Osteocyte (in vitro differentiated cells): ENCODE measurements at places on chromosomes 16 and 17. TPM values are rescaled to one million over a fixed set of nuclear protein-coding genes. Genes with fewer than 3 reads are reported as not detected.

DNA sequence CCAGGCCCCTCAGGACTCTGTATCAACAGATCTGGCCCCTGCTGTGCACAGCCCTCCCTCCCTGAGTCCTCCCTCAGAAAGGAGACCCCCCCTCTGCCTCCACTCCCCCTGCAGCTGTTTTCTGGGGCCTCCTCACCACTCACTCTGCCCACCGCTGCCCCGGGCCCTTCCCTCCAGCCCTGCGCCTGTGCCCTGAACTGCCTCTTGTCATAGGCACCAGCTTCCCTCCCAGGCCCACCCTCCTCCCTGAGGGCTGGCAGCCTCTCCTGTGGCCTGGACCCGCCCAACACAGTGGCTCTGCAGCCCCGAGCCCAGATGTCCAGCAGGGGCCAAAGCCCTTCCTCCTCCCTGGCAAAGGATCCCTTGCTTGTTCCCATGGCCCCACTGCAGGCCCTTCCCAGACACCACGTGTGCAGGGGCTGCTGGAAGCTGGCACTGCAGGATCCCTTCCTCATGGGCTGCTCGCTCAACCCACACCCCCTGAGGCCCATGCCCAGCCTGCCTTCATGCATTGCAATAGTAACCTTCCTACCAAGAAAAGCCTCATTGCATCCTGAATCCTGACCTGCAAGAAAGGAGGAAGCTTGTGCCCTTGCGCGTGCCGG lies 25.8 kb downstream of the GNPTG start:
- H3K4me3 ChIP-seq = no peak overlapping the region
- H3K27ac ChIP-seq = no peak overlapping the region
- no peak for DNase-seq
- H3K4me1 ChIP-seq = peaks cover 20% of the 10 kb centered on the region
- peaks cover 10% of the 10 kb centered on the region for H3K36me3 ChIP-seq

GRCh38 chr17:1730326-1731193 lies 6.1 kb downstream of the WDR81 start:
- no peak overlapping the region for H3K27ac ChIP-seq
- DNase-seq = peak; percentile 83
- peaks cover 8% of the 10 kb centered on the region for H3K36me3 ChIP-seq
- no peak overlapping the region for H3K4me3 ChIP-seq

DNA sequence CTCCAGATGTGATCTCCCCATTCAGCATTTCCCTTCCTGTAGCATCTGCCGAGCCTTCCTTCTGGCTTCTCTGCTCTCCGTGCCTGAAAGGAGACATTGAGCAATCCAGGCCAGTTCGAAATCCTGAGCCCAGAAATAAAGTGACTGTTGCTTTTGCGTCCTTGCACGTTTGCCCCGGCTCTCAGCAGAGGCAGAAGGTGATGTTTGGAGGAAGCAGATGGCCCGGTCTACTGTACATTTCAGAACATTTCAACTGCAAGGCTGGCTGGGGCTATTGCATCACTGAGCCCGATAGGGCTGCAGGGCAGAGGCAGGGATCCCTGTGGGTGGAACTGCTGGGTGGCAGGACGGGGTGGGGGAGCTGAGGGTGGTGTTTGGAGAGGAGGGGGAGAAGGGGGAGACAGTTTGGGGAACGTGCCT lies 29.4 kb downstream of the IRF8 start:
- no peak for DNase-seq
- no peaks in the 10 kb centered on the region for H3K36me3 ChIP-seq
- H3K4me3 ChIP-seq = no peak overlapping the region
- peaks cover 29% of the 10 kb centered on the region for H3K27me3 ChIP-seq
- no peak overlapping the region for H3K27ac ChIP-seq

GRCh38 chr16:11909653-11910545 lies 5.9 kb downstream of the GSPT1 start:
- peaks cover 50% of the 10 kb centered on the region for H3K4me1 ChIP-seq
- no peaks in the 10 kb centered on the region for H3K27me3 ChIP-seq
- H3K27ac ChIP-seq = peak overlapping the region; percentile 50

DNA sequence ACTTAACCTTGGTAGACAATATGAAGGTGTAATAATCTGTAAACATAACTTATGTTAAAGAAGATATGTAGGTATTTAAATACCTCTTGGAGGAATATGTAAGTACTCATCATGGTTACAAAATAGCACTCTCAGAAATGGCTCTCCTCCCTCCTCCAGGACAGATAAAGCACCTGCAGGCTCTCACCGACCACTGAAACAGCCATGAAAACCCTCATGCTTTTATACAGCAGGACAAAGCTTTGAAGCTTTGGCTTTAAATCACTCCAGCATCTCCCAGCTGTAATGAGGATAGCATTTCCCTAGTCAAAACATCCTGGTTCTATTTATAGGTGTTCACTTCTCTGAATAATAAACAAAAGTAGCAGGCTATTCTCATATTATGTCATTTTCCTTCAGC lies 69.1 kb upstream of the PMFBP1 start:
- no peak overlapping the region for H3K27ac ChIP-seq
- H3K36me3 ChIP-seq = peaks cover 2% of the 10 kb centered on the region
- H3K4me1 ChIP-seq = no peaks in the 10 kb centered on the region
- DNase-seq = no peak
- no peaks in the 10 kb centered on the region for H3K27me3 ChIP-seq
- no peak overlapping the region for H3K4me3 ChIP-seq

GRCh38 chr17:64174686-64175456 lies 44.9 kb upstream of the ERN1 start:
- DNase-seq = no peak
- peaks cover 58% of the 10 kb centered on the region for H3K36me3 ChIP-seq
- no peak overlapping the region for H3K4me3 ChIP-seq
- H3K27ac ChIP-seq = peak overlapping the region; percentile 84
- H3K4me1 ChIP-seq = peaks cover 17% of the 10 kb centered on the region
- H3K27me3 ChIP-seq = no peaks in the 10 kb centered on the region

GRCh38 chr16:48492133-48492532 lies 106.9 kb upstream of the SIAH1 start:
- peaks cover 29% of the 10 kb centered on the region for H3K4me1 ChIP-seq
- no peak for DNase-seq
- H3K4me3 ChIP-seq = no peak overlapping the region
- H3K27ac ChIP-seq = peak overlapping the region; percentile 74

DNA sequence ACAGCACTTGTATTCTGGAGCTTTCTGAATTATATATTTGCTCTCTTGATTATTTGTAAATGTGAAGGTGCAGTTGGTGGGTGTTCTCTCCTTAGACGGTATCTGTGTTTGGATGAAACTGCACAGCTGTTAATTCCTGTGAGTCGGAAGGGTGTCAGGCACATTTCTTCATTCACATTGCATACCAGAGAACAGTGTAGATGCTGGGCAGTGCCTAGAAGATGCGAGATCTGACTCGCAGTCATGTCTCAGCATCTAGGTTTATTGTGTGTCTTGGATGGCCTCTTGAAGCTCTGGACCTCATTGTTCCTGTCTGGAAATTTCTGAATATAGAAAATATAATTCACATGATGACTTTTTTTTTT lies 61.2 kb downstream of the CLEC16A start:
- H3K4me1 ChIP-seq = peaks cover 11% of the 10 kb centered on the region
- H3K4me3 ChIP-seq = no peak overlapping the region
- H3K36me3 ChIP-seq = peaks cover 21% of the 10 kb centered on the region
- H3K27me3 ChIP-seq = no peaks in the 10 kb centered on the region

- H3K4me1 ChIP-seq = peaks cover under 1% of the 10 kb centered on the region
- H3K27me3 ChIP-seq = no peaks in the 10 kb centered on the region
- no peak overlapping the region for H3K4me3 ChIP-seq
- H3K36me3 ChIP-seq = no peaks in the 10 kb centered on the region
These were observed 15.5 kb downstream of the MMP15 start for GRCh38 chr16:58040945-58041627.

DNA sequence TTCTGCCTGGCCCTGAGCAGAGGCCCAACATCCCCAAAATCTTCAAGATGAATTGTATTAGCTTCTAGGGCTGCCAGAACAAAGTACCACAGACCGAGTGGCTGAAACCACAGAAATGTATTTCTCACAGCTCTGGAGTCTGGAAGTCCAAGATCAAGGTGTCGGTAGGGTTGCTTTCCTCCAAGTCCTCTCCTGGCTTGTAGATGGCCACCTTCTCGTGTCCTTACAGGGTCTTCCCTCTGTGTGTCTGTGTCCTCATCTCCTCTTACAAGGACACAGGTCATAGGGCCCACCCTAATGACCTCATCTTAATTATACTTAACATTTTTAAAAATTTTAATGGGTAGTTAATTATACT lies 215.7 kb downstream of the NTN1 start:
- H3K27ac ChIP-seq = no peak overlapping the region
- H3K4me3 ChIP-seq = no peak overlapping the region
- no peaks in the 10 kb centered on the region for H3K27me3 ChIP-seq
- peaks cover 4% of the 10 kb centered on the region for H3K4me1 ChIP-seq
- H3K36me3 ChIP-seq = peaks cover 2% of the 10 kb centered on the region

GRCh38 chr16:68786685-68787418 lies 49.8 kb downstream of the CDH1 start:
- DNase-seq = no peak
- H3K27ac ChIP-seq = peak overlapping the region; percentile 7
- peaks cover 33% of the 10 kb centered on the region for H3K4me1 ChIP-seq
- H3K36me3 ChIP-seq = peaks cover 1% of the 10 kb centered on the region
- no peak overlapping the region for H3K4me3 ChIP-seq
- no peaks in the 10 kb centered on the region for H3K27me3 ChIP-seq

GRCh38 chr16:75443298-75443697 lies 10.0 kb upstream of the CFDP1 start:
- H3K4me1 ChIP-seq = peaks cover 9% of the 10 kb centered on the region
- no peak for DNase-seq

DNA sequence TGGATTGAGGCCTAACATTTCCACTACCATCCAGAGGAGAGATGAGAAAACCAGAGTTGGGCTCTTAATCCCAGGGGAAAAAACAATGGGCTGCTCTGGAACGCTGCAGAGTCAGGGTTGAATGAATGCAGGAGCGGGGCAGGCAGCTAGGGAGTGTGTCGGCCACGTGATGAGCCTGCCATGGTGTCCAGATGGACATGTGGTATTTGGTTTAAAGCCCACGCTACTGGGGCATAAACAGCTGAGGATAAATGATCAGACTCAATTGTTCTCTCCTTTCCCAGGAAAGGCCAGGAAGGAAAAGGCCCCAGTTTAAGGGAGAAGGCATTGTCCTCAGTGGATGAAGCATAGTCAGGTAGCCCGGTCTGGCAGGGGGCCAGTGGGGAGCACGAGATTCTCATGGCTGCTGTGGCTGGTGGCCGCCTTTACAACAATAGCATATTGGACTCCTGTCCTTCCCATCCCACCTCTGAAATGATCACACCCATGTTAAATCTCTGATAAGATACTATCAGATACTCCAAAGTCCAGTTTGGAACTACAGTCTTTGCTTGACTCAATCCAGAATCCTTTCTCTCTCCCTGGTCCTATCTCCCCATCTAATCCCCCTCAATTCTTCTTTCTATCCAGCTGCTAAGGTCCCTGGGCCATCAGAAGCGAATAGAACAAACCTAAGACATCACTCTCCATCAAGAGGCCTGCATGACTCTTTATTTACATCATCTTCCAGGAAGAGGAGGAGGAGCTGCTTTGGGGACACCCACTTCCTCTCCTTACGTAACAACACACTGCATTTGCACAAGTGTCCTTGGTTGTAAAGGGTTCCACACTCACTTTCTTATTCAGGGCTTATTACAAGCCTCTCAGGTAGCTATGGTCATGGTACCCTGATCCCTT lies 20.4 kb downstream of the CA4 start:
- no peak overlapping the region for H3K27ac ChIP-seq
- H3K27me3 ChIP-seq = peaks cover 7% of the 10 kb centered on the region
- no peak overlapping the region for H3K4me3 ChIP-seq
- H3K4me1 ChIP-seq = peaks cover 31% of the 10 kb centered on the region
- no peak for DNase-seq
- H3K36me3 ChIP-seq = peaks cover 2% of the 10 kb centered on the region

GRCh38 chr17:79361873-79362771 lies 248.7 kb downstream of the RBFOX3 start:
- no peaks in the 10 kb centered on the region for H3K36me3 ChIP-seq
- no peak overlapping the region for H3K27ac ChIP-seq
- H3K4me1 ChIP-seq = no peaks in the 10 kb centered on the region
- H3K27me3 ChIP-seq = peaks cover 41% of the 10 kb centered on the region
- DNase-seq = no peak

DNA sequence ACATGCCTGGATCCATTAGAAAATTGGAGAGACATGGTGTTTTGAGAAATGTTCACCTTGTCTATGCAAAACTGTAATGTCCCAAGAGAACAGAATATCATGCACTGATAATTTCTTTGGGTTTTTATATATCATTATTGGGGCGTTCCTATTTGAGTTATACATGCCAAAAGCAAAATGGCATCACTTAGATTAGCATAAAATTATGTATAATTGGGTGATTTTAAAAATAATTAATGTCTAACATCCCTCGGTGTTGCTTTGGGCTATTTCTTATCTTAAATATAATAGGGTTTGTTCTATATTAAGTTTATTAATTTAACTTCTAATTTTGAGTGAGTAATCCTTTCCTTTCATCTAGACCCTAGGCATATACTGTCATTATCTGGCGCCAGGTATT lies at the start of gene KRT28:
KRT28 (minus strand) TSS at position 101 of the 400 bp plus-strand sequence; CDS start at position 35, 66 bp downstream.
- no peak within 1 kb of the TSS for H3K27ac ChIP-seq
- no peak within 1 kb of the TSS for H3K4me3 ChIP-seq
- peaks cover 44% of the 10 kb centered on the region for H3K27me3 ChIP-seq

- H3K36me3 ChIP-seq = peaks cover 71% of the 10 kb centered on the region
- no peaks in the 10 kb centered on the region for H3K4me1 ChIP-seq
- no peaks in the 10 kb centered on the region for H3K27me3 ChIP-seq
- DNase-seq = no peak
- H3K27ac ChIP-seq = peak overlapping the region; percentile 6
- H3K4me3 ChIP-seq = no peak overlapping the region
These were observed 9.2 kb downstream of the CHD3 start for GRCh38 chr17:7897773-7898172.

DNA sequence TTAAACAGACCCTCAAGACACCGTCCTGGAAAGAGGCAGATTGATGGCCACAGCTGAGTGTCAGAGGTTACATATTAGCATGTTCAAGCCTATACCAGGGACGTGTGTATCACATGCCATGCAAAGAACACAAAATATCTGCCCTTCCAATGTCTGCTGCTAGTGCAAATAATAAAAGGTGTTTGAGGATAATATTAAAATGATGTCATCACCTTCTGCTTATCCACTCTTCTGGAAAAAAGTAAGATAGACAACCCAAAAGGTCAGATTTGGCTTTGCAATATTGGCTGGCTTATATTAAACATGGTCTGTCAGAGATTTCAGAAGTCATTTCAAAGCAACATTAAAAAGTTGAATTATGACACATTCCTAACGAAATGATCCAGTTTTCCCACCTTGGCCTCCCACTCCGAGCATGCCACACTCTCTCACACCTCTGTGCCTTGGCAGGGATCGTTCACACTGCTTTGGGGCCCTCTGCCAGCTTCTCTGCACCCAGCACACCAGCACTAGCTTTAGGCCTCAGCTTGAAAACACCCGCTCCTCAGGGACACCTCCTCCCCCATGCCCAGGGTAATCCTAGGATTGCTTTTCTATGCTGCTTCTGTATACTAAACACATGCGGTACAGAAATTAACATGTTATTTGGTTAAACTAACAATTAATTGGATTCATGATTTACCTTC lies 248.2 kb downstream of the NTN1 start:
- H3K27ac ChIP-seq = no peak overlapping the region
- no peaks in the 10 kb centered on the region for H3K27me3 ChIP-seq
- peaks cover 9% of the 10 kb centered on the region for H3K4me1 ChIP-seq
- DNase-seq = no peak

ADORA2B gene
- total RNA-seq = 8.9 TPM in 2 replicates

CEP95 gene
- total RNA-seq = 47.8 and 53.5 TPM in 2 replicates
